ENCODE measurements at places on chromosomes 12 and 14.

DNA sequence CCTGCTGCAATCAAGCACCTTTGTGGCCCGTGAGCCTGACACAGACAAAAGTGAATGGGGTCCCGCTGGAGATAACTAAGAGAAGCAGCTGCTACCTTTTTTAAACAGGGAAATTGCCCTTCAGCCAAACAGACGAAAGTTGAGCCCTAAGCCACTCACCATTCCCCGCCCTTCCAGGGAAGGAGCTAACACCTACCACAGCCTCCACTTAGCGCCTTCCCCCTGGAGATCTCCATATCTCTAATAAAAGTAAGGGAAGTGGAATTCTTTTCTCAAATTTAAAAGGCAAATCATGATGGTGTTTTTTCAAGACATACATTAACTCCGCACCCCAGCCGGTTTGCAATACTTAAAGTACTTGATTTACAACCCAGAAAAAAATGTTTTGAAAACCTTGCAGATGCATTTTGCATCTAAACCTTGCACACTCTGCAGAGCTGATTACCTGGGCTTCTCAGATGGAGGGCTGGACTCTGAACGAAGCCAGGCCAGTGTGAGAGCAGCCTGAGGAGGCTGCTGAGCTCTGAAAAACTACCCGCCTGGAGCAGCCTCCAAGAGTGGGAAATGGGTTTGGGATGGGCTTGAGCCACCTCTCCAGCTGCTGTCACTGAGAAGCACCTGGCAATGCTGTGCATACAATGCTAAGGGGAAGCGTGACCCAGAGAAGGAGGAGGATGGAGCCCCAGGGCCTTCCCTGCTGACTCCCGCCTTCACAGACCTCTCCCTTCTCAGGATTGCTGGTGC lies 10.0 kb downstream of the NUAK1 start:
- DNase-seq: no peak

DNA sequence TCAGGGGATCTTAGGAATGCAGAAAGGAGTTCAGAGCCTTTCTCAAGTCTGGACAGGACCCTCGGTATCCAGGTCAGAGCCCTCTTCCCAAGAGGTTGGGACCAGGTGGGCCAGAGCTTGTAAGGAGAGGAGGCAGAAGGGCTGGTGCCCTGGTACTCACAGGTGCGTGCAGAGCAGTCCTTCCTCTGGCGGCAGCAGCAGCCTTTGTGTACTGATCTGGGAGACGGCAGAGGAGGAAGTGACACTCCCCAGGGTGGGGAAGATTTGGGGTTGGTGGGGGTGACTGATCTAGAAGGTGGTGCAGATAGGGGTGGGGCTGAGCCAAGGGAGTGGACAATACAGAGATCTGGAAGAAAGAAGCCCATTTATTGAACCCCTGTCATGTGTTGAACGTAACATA lies at the start of gene ITGB7:
TSS of gene ITGB7 (minus strand) at position 210 of the 400 bp plus-strand sequence. CDS start 6,808 bp downstream, outside the sequence.
- DNase-seq: no peak

GRCh38 chr12:52201451-52201839 lies 9.6 kb upstream of the KRT80 start:
- DNase-seq: no peak

DNA sequence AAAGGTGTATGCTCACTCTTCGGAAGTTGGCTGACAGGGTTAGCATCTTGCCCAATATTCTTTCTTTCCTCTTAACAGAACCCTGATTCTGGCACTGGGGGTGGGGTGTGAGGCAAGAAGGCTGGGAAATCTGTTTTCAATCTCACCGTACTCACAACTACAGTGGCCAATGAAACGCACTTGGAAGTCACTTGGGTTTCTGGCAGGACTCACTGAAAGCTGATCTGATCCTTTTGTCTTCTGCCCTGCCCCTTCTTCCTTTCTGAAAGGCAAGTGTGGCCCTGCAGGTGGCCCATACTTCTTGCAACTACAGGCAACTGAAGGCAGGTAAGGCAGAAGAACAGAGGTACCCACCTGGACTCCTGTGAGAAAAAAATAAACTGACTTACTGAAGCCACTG lies 106.9 kb downstream of the STXBP6 start:
- no peak for DNase-seq

- DNase-seq: no peak
Observed at GRCh38 chr12:6952863-6953441, 1.8 kb downstream of the PTPN6 start.

DNA sequence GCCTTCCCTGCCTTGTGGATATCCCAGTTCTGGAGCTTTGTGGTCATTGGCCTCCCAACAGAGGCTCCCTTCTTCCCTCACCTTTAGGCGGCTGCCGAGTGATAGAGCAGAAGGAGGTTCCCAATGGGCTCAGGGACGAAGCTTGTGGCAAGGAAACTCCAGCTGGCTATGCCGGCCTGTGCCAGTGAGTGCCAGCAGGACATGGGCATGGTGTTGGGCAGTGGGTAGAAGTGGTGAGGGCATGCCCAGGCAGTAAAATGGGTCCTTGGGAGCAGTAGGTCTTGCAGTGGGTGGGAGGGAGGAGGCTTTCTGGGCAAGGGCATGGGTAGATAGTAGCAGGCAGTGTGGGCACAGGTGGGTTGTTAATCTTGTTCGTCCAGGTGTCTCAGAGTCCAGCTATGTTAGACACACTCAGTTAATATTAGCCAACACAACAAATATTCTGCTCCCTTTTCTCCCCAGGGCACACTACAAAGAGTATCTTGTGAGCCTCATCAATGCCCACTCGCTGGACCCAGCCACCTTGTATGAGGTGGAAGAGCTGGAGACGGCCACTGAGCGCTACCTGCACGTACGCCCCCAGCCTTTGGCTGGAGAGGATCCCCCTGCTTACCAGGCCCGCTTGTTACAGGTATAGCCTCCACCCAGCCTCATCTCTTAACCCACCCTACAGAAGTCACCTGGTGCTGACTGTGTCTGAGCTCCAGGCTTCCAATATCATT lies 1.1 kb upstream of the IRF9 start:
- DNase-seq: no peak

- no peak for DNase-seq
Observed at GRCh38 chr12:121102307-121102706, 30.4 kb upstream of the P2RX7 start.

DNA sequence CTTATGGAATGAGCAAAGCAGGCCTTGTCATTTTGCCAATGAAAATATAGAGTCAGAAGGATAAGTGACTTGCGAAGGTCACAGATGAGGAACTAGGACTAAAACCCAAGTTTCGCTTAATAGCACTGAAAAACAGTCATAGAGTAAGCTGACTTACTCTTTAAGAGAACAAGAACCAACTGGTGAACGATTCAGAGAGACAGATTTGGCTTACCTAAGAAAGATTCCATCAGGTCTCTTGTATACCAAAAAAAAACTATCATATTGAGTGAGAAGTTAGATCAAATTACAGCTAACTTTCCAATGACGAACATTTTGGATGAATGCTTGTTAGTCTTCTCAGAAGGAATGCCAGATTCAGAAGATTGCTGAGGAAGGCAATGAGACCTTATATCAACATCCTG lies 74.2 kb downstream of the ZFC3H1 start:
- DNase-seq: no peak

DNA sequence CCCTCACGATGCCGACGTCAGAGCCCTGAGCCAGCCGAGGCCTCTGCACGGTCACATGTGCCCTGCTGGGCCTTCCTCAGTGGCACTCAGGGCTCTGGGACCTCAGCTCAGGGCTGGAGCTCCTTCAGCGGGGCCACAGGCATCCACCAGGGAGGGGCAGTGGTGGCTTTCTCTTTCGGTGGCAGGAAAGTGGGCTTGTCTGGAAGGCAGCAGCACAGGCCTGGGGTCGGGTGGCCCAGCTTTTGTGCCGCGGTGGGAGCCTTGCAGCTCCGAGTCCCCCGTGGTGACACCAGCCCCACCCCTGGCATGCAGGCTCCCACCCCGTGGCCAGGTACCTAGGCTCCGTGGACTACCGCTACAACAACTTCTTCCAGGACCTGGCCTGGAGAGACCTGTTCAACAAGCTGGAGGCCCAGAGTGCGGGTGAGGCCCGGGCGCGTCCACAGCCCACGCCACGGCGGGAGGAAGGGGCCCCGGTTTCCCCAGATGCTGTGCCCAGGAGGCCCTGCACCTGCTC lies 14.2 kb upstream of the TEX22 start:
- DNase-seq: no peak

- no peak for DNase-seq
Observed at GRCh38 chr12:6207259-6207925, 7.2 kb downstream of the CD9 start.
